ENCODE measurements at places on chromosomes 3 and 15.
A peak's percentile ranks its signal among the peaks of the same experiment; 100 is the strongest.

DNA sequence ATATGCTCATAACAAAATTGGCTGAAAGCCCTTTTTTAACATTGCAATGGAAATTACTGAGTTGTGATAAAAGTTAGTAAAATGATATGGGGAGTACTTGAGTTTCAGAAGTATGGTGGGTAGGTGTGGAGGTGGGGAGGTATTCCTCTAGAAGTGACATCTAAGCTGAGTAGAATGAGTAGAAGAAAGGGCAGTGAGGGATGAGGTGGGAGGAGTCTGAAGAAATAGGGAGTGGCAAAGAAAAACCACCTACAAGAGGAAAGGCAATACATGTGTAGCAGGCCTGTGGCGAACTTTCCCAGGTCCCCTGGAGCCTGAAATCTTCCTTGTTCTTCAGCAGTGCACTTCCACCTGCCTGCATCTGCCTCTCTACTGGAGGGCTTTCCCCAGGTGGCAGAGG, 52.8 kb upstream of the DIPK2A start:
- H3K36me3 ChIP-seq, result peaks cover 3% of the 10 kb centered on the region
- no peaks in the 10 kb centered on the region for H3K4me1 ChIP-seq
- DNase-seq, result no peak
- H3K4me3 ChIP-seq, result no peak overlapping the region
- H3K27me3 ChIP-seq, result peaks cover 11% of the 10 kb centered on the region

GRCh38 chr3:31918179-31919150, 62.6 kb downstream of the OSBPL10 start:
- H3K27me3 ChIP-seq, result no peaks in the 10 kb centered on the region
- H3K27ac ChIP-seq, result no peak overlapping the region
- no peaks in the 10 kb centered on the region for H3K36me3 ChIP-seq
- DNase-seq, result no peak
- H3K4me1 ChIP-seq, result peaks cover 4% of the 10 kb centered on the region
- peak overlapping the region; percentile 37 for H3K4me3 ChIP-seq

GRCh38 chr15:38992506-38992905, 427.9 kb upstream of the RASGRP1 start:
- no peaks in the 10 kb centered on the region for H3K4me1 ChIP-seq
- H3K4me3 ChIP-seq, result no peak overlapping the region
- DNase-seq, result no peak
- no peak overlapping the region for H3K27ac ChIP-seq
- no peaks in the 10 kb centered on the region for H3K36me3 ChIP-seq

- H3K4me1 ChIP-seq, result peaks cover 4% of the 10 kb centered on the region
- H3K36me3 ChIP-seq, result no peaks in the 10 kb centered on the region
- H3K4me3 ChIP-seq, result no peak overlapping the region
- no peak overlapping the region for H3K27ac ChIP-seq
- peaks cover 13% of the 10 kb centered on the region for H3K27me3 ChIP-seq
Observed at GRCh38 chr3:128588147-128588546, 62.5 kb downstream of the RPN1 start.

- H3K27ac ChIP-seq, result no peak overlapping the region
- DNase-seq, result no peak
- peaks cover 2% of the 10 kb centered on the region for H3K36me3 ChIP-seq
Observed at GRCh38 chr3:52483577-52484381, 11.4 kb upstream of the STAB1 start.

- peaks cover 39% of the 10 kb centered on the region for H3K27me3 ChIP-seq
- H3K27ac ChIP-seq, result no peak overlapping the region
- H3K4me1 ChIP-seq, result no peaks in the 10 kb centered on the region
- peaks cover 4% of the 10 kb centered on the region for H3K36me3 ChIP-seq
Observed at GRCh38 chr15:38351466-38351865, 98.8 kb downstream of the SPRED1 start.

- no peak for DNase-seq
- peaks cover 28% of the 10 kb centered on the region for H3K27me3 ChIP-seq
- no peak overlapping the region for H3K27ac ChIP-seq
Observed at GRCh38 chr3:64332459-64333350, 107.4 kb upstream of the PRICKLE2 start.

- peaks cover 20% of the 10 kb centered on the region for H3K36me3 ChIP-seq
- H3K27ac ChIP-seq, result peak overlapping the region; percentile 43
Observed at GRCh38 chr15:73127302-73127936, 75.2 kb downstream of the NEO1 start.

DNA sequence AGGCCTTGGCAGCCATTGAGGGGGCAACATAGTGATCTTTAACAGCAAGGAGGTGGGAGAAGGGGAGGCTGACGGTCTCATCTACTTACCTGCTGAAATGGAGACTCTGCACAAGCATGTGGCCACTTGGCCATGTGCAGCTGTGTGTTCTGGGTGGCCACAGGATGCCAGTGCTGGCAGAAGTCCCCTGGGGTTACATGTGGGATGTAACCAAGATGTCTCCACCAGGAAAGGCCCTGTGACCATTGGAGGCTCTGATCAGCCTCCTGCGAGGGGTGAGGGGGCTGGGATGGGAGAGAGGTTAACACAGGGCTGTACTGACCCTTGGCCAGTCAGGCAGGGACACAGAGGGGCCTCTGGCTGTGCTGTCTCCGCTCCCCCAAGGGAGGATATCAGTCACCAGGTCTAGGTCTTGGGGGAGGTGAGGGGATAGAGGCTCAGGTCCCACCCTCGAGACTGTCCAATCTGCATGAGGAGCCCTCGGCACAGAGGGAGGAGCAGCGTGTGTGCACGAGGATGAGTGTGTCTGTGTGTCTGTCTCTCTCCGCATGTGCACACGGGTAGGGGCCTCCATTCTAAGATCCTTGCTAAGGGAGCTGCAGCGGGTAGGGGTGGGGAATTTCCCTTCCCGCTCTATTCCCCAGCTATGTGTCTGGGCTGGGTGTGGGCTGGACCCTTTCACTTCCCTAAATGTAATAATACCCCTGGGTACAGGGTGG, 19.5 kb downstream of the PRKCD start:
- no peak overlapping the region for H3K27ac ChIP-seq
- no peak for DNase-seq
- no peak overlapping the region for H3K4me3 ChIP-seq
- H3K4me1 ChIP-seq, result peaks cover 9% of the 10 kb centered on the region
- H3K36me3 ChIP-seq, result peaks cover 10% of the 10 kb centered on the region

GRCh38 chr3:154540950-154541604, 111.1 kb upstream of the GPR149 start:
- no peak for DNase-seq
- H3K36me3 ChIP-seq, result no peaks in the 10 kb centered on the region
- H3K4me3 ChIP-seq, result no peak overlapping the region
- no peaks in the 10 kb centered on the region for H3K27me3 ChIP-seq
- H3K4me1 ChIP-seq, result no peaks in the 10 kb centered on the region
- H3K27ac ChIP-seq, result no peak overlapping the region

GRCh38 chr3:17954801-17955200, 212.4 kb upstream of the TBC1D5 start:
- DNase-seq, result no peak
- no peaks in the 10 kb centered on the region for H3K4me1 ChIP-seq
- H3K4me3 ChIP-seq, result no peak overlapping the region
- no peak overlapping the region for H3K27ac ChIP-seq
- H3K27me3 ChIP-seq, result peaks cover 4% of the 10 kb centered on the region

GRCh38 chr3:66280304-66280703, 59.5 kb downstream of the SLC25A26 start:
- no peaks in the 10 kb centered on the region for H3K27me3 ChIP-seq
- no peaks in the 10 kb centered on the region for H3K36me3 ChIP-seq
- H3K4me1 ChIP-seq, result peaks cover 22% of the 10 kb centered on the region
- H3K27ac ChIP-seq, result peak overlapping the region; percentile 86
- no peak overlapping the region for H3K4me3 ChIP-seq

GRCh38 chr3:43346978-43347749, 60.8 kb downstream of the SNRK start:
- peaks cover 36% of the 10 kb centered on the region for H3K4me1 ChIP-seq
- no peak for DNase-seq
- H3K27ac ChIP-seq, result peak overlapping the region; percentile 98
- H3K36me3 ChIP-seq, result peaks cover 15% of the 10 kb centered on the region
- no peaks in the 10 kb centered on the region for H3K27me3 ChIP-seq
- H3K4me3 ChIP-seq, result peak overlapping the region; percentile 81

DNA sequence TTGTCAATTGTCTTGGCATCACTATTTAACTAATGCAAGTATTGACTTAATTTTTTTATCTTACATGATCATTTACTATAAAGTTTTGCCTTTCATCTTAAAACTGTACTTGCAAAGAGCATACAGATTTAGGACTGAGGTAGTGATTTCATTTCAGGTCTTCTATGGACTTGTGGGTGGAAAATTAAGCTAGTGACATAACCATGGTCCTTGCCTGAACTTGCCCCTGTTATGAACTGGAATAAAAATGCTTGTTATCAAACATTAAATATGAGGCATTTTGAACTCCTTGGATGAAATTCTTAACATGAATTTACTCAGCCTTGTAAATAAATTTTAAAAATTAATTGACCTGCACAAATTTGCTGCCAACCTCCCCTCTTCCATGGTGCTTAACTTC, 712.0 kb downstream of the NAALADL2 start:
- DNase-seq, result no peak
- H3K27ac ChIP-seq, result no peak overlapping the region
- H3K4me3 ChIP-seq, result no peak overlapping the region
- no peaks in the 10 kb centered on the region for H3K27me3 ChIP-seq

GRCh38 chr15:68447209-68447608, 15.2 kb upstream of the ITGA11 start:
- DNase-seq, result no peak
- no peak overlapping the region for H3K4me3 ChIP-seq
- no peak overlapping the region for H3K27ac ChIP-seq
- no peaks in the 10 kb centered on the region for H3K4me1 ChIP-seq
- H3K27me3 ChIP-seq, result peaks cover 69% of the 10 kb centered on the region

Measured in T-helper 17 cell (primary cell).